Stimulated activated CD4-positive, alpha-beta T cell treated with anti-CD3 and anti-CD28 coated beads, Interleukin-4, amount 100 ng/mL, for 24 hours (primary cell): ENCODE measurements at places on chromosomes 6 and 20.

- DNase-seq = no peak
Measured at GRCh38 chr6:15508441-15508871, 154.4 kb downstream of the DTNBP1 start.

DNA sequence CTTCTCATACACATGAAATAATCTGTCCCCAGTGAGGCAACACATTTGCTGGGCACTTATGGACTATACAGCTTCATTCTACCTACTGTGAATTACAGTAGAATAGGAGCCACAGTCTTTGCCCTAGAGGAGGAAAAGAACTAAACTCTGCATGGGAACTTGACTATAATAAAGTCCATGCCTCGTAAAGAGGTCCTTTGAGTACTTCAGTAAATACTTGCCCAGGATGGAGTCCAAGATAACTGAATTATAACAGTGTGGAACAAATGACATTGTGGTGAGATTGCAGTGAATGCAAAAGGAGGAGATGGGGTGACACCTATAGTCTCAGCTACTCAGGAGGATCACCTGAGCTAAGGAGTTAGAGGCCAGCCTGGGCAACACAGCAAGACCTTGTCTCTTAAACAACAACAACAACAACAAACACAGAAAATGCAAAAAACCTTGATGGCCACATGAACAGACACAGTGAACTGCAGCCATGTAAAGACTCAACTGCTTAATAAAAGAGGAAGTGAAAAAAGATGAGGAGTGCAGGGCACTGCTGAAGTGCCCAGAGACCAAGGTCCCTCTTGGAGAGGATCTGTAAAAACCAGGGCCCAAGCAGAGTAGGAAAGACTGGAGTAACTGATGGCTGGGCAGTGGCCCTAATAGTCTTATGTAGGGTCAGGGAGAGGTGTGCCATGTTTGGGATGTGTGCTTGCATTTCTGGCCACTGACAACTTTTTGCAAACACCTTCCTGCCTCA lies 3.7 kb downstream of the MRPS18A start:
- no peak for DNase-seq

DNA sequence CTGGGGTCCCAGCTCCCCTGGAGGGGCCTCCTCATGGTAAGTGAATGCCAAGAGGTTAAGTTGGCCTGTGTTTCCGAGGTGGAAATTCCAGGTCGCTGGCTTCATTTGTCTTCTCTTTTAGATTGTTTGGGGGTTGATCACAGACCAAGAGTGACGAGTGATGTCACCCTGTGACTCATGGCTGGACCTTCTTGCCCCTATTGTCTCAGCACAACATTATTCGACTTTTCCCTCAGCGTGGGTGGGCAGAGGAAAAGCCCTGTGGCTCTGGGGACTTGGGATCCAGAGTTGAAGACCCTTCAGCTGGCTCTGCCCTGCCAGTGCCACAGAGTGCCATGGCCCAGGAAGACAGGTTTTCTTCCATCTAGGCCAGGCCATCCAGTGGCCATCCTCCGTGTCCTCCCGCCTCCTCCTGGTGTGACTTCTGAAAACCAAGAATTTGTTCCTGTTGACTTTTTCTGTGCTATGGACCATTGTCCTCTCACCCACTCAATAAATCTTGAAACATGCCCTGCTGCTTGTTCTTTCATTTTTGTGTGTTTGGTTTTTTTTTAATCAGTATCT lies 15.4 kb upstream of the SNHG17 start:
- DNase-seq = no peak

GRCh38 chr6:107827541-107827940 lies 3.4 kb upstream of the SCML4 start:
- peak; percentile 32 for DNase-seq

DNA sequence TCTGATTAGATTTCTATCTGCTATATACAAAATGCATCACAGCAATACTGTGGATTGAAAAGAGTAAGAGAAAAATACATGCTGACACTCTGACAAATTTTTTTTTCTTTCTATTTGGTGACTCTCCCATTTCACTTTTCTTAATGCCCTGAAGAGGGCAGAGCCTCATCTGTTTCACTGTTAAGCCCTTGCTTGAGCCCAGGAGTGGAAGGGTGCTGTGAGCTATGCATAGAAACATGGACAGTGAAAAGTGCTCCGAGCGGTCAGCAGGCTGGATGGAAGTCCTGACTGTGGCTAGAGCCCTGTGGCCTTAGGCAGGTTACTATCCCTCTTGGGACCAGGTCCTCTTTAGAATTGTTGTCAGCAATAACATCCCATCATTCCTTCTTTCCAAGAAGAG lies 17.4 kb upstream of the CSE1L start:
- DNase-seq = no peak
